ENCODE measurements at places on chromosomes 12 and 14.

DNA sequence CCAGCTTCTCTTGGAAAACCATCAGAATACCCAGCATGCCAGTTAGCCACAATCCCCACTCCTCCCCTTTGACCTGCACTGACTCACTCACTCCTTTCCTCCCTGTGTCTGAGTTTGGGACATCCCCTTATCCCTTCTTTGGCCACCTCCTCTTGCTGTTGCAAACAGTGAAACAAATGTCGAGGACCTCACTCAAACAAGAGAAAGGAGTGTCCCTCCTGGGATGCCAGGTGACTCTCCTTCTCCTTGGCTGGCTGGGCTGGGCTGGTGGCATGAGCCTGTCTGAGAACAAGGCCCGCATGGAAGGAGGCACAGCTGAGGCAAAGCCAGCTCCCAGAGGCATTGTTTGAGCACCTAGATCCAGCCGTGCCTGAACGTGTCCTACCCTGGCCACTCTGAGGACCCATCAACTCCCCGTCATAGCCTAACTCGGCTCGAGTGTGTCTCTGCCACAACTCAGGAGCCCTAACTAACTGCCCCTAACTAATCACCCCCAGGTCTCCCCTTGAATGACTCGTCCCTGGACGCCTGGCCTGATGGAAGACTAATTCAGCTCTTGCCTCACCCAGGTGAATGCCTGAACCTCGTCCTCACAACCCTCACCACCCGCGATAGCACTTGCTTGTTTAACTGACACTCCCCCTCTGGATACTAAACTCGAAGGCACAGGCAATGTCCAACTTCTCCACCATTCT lies 43.0 kb downstream of the NCOR2 start:
- DNase-seq, result no peak

DNA sequence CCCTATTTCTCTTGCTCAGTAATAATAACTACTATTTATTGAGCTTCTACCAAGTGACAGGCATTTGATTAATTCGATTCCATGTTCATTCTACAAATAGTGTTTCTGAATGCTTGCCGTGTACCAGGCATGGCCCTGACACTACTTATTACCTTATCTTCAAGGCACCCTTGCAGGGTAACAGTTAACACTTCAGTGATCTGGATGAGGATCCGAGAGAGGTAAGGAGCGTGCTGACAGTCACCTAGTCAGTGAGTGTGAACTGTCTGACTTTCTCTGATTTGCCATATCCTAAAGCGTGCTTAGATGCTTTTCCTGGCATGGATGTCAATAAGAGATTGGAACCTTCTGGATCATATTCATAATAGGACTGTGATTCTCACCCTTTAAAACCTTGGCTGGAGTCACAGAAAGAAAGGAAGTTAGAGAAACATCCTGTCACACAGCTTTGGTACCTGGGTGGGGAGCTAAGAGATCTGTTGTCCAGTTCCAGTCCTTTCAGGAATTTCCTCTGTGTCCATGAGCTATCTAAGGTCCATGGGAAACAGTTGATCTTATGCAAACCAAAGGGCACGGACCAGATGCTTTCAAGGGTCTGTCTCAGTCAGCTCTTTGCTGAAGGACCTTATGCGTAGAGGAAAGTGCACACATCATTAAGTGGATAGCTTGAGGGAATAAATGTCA lies 54.8 kb downstream of the PPFIBP1 start:
- no peak for DNase-seq

DNA sequence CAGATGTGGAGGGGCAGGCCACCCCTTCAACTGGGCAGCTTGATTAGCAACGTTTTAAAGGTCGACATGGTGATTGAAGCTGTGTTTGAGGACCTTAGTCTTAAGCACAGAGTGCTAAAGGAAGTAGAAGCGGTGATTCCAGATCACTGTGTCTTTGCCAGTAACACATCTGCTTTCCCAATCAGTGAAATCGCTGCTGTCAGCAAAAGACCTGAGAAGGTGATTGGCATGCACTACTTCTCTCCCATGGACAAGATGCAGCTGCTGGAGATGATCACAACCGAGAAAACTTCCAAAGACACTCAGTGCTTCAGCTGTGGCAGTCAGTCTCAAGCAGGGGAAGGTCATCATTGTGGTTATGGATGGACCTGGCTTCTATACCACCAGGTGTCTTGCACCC lies 23.9 kb upstream of the AICDA start:
- DNase-seq, result no peak

GRCh38 chr14:21220874-21221477 lies 48.3 kb downstream of the HNRNPC start:
- no peak for DNase-seq

GRCh38 chr14:20698018-20698329 lies 9.4 kb downstream of the ANG start:
- no peak for DNase-seq

- no peak for DNase-seq
Observed at GRCh38 chr12:87142342-87142741, 886.2 kb upstream of the MGAT4C start.

DNA sequence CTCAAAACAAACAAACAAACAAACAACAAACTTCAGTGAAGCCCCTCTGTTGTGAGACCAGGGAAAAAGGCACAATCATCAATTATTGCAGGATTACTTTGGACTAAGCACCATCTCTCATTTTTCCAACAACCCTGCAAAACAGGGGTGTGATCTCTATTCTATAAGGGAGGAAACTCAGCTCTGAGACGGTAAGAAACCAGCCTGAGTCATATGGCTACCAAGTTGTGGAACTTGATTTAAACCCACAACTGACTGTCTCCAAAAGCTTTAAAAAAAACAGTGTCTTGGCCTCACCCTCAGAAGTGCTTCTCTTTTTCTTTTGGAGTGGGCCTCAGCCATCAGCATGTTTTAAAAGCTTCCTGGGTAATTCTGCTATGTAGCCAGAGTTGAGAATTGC lies 49.8 kb downstream of the RIN3 start:
- DNase-seq, result no peak

GRCh38 chr12:53981634-53982565 lies 3.0 kb upstream of the HOXC10 start:
- DNase-seq, result no peak

DNA sequence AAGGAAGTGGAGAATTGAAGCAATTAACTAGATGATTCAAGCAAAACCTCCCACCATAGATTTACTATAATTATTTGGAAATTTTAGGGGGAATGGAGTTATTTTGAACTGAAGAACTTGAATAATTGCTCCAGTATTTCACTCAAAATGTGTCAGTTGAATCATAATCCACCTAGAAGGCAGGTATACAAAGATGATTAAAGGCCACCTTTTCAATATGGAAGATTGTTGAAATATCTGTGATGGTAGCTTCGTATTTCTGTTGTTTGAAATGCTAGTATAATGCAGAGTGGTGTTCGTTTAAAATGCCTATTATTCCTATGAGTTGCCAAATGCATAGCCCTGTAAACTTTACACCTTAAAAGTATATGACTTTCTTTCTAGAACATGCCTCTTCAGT lies 3.1 kb downstream of the HMGA2 start:
- DNase-seq, result no peak

DNA sequence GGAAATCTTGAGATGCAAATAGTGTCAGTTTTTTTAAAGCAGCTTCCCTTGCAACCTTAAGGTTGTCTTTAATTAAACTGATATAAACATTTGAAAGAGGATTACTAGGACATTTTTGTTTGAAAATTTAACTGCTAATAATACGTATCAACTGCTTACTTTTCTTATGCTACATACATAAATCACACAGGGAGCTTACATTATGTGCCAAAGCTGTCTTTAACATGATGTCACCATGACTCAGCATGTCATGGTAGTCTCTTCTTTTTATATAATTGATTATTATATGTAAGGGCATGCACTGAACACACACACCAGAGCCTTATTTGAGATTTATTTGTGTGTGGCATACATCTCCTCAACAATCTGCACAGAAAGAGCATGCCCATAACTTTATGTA lies 63.0 kb upstream of the PTHLH start:
- DNase-seq, result no peak

- no peak for DNase-seq
Observed at GRCh38 chr14:65001723-65002122, 15.0 kb downstream of the FNTB start.

GRCh38 chr12:76536546-76536945 lies 23.0 kb downstream of the OSBPL8 start:
- DNase-seq, result no peak

DNA sequence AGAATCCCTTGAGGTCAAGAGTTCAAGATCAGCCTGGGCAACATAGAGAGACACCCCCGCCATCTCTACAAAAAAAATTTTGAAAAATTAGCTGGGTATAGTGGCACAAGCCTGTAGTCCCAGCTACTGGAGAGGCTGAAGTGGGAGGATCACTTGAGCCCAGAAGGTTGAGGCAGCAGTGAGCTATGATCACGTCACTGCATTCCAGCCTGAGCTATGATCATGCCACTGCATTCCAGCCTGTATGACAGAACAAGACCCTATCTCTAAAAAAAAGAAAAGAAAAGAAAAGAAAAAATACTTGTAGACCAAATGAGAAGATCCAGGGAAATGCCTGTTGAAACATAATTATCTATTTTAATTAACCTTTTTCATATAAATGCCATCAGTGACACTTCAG lies 93.8 kb upstream of the MDM1 start:
- DNase-seq, result no peak

GRCh38 chr14:55579724-55580469 lies at the start of gene KTN1:
Gene KTN1, plus strand, starts transcription at chr14:55580207. Its CDS starts 31,842 bp downstream, at chr14:55612049.
- DNase-seq, result peak; percentile 81

- DNase-seq, result no peak
Observed at GRCh38 chr12:51821440-51822260, 26.9 kb downstream of the FIGNL2 start.

DNA sequence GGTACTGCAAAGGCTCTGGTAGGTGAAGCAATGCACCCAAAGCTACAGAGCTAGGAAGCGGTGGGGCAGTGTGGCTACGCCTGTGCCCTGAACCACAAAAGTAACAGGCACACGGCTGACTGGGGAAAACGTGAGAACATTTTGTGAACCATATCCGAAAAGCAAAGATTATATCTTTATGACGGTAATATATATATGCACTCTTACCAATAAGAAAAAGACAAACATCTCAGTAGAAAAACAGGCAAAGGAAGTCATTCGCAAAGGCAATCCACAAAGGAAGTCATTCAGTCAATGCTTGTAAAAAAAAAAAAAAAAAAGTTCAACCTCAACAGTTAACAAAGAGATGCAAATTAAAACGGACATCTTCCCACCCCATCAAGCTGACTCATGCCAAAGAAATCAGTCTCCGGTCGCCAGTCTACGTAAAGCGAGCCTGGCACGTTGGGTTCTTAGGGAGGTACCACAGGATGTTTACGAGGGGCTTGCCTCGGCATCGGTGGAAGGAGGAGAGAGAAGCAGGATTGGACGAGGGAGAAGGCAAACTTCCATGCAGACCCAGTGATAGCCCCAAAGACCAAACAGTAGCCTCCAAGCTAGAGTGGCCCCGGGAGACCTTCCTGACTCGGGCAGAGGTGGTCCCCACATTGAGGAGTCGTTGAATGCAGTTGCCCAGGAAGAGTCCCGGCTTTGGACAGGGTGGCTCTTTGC lies 39.4 kb upstream of the PPP2R5C start:
- DNase-seq, result peak; percentile 85

- DNase-seq, result no peak
Observed at GRCh38 chr14:86321151-86321550, 791.2 kb downstream of the FLRT2 start.

GRCh38 chr14:68748691-68749090 lies 44.2 kb downstream of the ZFP36L1 start:
- DNase-seq, result no peak

GRCh38 chr14:54186821-54187763 lies 209.7 kb upstream of the CDKN3 start:
- no peak for DNase-seq

DNA sequence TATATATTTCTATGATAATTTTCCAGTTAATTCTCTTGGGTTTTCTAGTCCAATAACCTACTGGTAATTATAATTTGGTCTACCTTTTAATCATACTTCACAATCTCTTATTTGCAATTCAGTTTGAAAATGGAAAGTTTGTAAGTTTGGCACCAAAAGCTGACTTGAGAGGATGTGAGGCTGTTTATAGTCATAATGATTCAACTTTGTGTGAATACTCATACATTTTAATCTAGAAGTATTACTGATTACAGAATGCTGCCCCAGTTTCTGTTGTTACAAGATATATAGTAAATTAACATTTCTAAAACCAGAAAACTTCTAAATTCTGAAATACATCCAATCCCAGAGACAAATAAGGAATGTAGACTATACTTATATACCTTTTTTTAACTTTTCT lies 158.2 kb downstream of the SLC38A4 start:
- DNase-seq, result no peak

DNA sequence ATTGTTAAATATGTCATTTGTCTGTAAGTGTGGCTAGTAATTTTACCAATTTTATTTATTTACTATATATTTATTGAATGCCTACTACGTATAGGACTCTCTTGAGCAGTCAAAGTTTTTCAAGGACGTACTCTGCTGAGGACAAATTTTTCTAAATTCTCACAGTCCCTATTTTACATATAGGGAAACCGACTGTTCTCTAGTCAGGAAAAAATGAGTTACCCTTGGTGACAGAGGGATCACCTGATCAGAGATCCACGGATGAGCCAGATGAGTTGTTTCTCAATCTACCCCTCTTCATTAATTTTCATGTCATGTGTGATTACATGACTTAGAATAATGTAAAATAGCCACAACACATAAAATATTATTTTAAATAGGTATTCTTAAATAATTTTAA lies 96.2 kb upstream of the SLC38A2 start:
- no peak for DNase-seq

GRCh38 chr12:113428482-113428881 lies 6.3 kb downstream of the SDSL start:
- no peak for DNase-seq

- no peak for DNase-seq
Observed at GRCh38 chr12:110798461-110798860, 48.3 kb upstream of the CCDC63 start.

GRCh38 chr12:10936506-10936905 lies 2.6 kb downstream of the TAS2R14 start:
- no peak for DNase-seq
